ENCODE measurements at places on chromosomes 12 and 14.

GRCh38 chr12:94997726-94998125 is 5.8 kb downstream of the NDUFA12 start:
- DNase-seq: no peak

DNA sequence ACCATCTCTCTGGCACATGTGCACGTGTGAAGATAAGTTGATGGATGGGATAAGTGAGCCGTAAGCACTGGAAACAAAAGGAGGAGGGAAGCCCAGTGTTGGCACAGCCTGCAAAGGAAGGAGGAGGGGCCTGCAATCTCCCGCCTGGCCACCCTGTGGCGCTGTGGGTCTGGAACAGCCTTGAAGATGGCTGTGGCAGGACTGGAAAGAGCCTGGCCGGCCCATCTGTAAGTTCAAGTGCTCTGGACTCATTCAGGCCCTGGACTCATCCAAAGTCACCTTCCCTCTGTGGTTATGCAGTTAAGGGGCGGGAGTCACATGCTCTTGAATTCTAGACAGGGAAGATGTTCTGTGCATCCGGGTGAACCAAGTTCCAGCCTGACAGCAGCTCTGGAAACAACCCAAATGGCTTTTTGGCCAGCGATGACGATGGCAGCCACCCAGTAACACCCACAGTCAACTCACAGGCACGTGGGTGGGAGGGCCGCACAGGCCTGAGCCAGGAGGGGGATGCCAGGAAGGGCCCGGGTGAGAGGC is 50.4 kb downstream of the CHGA start:
- peak; percentile 19 for DNase-seq

DNA sequence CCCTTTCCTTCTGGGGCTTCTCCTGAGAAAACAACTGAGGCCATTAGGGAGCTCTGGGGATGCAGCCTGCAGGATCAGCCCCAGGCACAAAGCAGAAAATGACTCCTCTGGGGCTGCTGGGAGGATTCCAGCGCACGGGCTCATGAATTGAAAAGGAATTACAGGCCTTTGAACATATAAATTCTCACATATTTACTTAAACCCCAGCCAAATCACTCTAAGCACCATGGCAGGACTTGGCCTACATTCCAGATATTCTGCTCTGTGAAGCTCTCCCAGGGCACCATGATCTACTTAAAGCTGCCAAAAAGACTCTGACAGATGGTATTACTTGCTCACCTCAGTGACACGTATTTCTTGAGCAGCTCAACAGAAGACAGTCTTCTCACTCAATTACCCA is 87.2 kb downstream of the ZFC3H1 start:
- DNase-seq: no peak

- DNase-seq: no peak
These were observed 272.5 kb downstream of the ALG10 start for GRCh38 chr12:34294671-34295365.

GRCh38 chr14:43539210-43539609 is 967.9 kb downstream of the FSCB start:
- no peak for DNase-seq

DNA sequence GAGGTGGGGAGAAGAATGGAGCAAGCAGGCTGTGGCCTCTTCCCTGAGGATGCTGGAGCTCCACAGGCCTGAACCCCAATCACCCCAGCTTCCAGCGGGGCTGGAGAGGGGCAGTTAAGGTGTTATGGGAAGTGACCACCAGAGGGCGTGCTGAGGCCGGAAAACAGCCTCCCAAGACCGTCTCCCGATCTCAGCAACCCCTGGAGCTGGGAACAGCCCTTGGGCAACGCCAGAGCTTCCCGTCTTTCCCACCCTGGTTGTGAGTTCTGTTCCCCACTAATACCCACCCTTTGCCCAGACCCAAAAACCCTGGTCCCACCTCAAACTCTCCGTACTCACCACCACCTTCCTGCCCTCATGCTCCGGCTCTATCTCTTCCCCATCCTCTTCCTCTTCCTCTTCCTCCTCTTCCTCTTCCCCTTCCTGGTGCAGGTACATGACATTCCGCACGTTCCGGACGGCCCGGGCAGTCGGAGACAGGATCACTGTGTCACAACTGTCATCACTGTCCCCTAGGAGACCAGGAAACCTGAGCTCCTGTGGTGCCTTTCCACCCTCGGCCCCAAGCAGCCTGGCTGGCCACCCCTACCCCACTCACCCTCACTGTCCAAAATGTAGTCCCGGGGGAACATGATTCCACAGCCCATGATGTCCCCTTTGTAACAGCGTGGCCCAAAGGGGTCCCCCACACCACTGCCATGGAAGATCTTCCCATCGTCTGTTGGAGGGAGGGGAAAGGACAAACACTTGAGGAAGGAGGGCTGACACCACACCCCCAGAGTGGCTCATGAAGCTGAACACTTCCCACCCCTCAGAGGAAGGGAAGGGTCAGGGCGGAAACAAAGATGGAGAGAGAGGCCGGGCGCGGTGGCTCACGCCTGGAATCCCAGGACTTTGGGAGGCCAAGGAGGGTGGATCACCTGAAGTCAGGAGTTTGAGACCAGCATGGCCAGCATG is 12.9 kb downstream of the SPRYD3 start:
- DNase-seq: peak; percentile 75

DNA sequence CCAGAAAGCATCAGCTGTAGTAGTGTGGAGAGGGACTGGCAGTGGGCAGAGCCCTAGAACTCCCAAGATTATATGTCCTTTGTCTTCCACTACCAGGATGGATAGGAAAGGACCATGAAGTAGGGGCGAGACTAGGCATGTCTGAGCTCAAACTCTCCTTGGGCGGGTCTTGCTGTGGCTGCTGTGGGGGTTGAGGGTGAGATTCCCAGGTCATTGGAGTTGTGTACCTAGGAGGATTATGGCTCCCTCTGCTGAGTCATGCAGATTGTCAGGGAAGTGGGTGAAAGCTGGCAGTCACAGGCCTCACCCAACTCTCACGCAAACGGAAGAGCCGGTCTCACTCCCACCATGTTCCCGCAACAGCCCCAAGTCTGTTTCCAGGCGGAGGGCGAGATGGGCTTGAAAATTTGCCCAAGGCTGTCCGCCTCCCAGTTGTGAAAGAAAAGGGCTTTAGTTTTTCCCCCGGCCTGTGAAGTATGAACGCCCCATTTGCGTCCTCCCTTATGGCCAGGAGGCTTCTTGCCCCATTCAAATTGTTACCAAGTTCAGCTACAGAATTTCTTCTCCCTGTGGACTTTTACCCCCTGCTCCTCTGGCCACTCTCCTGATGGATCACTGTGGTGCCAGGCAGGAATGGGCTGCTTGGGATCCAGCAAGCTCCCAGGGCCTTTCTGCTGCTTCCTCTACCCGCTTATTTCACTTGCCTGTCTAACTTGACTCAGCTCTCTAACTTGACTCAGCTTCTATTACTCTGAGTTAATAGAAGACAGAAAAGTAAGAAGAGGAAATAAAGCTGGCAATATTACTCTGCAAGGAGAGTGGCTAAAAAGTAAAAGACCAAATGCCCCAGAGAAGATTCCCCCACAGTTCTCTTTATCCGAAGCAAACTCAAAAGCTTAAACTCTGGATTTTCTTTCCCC is 159.3 kb downstream of the SLC2A13 start:
- no peak for DNase-seq

GRCh38 chr12:107570721-107571120 is 114.9 kb upstream of the PWP1 start:
- no peak for DNase-seq

GRCh38 chr12:34021071-34021470 is 1.2 kb upstream of the ALG10 start:
- DNase-seq: no peak

GRCh38 chr12:130956456-130957303 is 3.0 kb downstream of the ADGRD1 start:
- no peak for DNase-seq

- peak; percentile 72 for DNase-seq
These were observed 36.7 kb downstream of the TMBIM6 start for GRCh38 chr12:49777800-49778748.

- no peak for DNase-seq
These were observed 11.3 kb downstream of the ACOT6 start for GRCh38 chr14:73623504-73624054.

- peak; percentile 53 for DNase-seq
These were observed 108.9 kb upstream of the PLEKHG7 start for GRCh38 chr12:92593734-92594402.

DNA sequence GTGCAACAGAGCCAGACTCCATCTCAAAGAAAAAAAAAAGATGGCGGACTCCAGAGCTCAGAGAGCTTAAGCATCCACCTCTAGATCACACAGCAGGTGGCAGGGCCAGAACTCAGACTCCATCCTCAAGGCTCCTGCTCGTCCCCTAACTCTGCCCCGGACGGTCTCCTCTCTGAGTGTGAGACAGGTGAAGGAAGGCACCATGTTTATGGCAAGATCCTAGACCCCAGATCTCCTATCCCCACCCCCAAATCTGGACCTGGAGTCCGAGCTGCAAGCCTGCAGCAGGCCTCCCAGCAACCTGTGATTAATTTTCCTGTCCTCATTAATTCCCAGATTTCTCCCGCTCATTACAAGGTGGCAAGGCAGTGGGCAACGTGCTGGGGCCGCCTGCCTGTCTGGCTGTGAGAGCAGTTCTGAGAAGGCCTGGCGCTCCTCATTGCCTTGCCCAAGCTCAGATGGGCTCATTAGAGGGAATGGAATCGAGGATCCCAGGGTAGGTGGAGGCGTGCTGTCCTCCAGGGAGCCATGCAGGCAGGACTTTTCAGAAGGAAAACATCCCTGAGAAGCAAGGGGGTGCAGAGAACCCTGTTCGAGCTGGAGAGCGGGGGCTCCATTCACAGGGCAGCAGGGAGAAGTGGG is 296.6 kb upstream of the RTL1 start:
- DNase-seq: no peak

DNA sequence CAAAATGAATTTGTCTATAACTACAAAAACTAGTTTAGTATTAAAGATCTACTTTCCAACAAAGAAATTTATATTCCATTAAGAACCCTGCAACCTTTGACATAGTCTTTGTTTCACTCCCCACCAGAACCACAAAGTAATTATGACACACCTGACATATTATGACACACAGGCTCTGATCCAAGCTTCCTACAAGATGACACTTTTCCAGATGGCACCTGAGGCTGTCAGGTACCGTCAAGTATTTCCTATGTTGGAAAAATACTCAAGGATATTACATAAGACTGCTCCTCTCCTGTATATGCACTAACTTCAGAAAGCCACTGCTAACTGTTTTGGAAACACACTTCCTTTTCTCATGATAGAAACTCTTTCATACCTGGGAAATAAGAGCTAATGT is 38.9 kb downstream of the STXBP6 start:
- no peak for DNase-seq

GRCh38 chr12:130031041-130031440 is 127.2 kb upstream of the TMEM132D start:
- no peak for DNase-seq

All from naive thymus-derived CD8-positive, alpha-beta T cell (primary cell).